Left lung (tissue), 14 donors: ENCODE measurements at places on chromosomes 12 and 14. TPM values are rescaled to one million over a fixed set of nuclear protein-coding genes. Genes with fewer than 3 reads are reported as not detected.

DNA sequence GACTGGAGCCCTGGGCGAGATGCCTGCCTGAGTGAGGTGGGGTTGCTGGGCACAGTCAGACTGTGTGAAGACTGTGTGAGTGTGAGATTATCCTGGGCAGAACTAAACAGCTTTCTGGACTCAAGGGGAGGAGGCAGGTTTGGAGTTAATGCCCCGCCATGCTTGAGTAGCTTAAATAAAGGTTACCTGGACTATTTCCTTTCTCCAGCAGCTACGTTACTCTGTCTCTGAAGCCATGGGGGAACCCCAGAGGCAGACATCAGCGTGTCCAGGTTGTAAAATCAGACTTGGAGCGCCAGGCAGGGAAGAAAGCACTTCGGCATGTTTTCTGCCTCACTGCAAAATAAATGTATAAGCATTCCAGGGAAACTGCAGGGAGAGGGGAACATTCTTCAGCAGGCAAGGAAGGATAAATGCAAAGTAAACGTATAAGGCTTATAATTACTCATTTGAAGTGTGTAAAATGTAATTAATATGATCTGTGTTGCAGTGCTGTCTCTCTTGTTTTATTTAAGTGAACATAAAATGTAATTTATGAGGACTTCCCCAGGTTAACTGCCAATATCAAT is 129.7 kb downstream of the CHST11 start:
- no peak for DNase-seq

DNA sequence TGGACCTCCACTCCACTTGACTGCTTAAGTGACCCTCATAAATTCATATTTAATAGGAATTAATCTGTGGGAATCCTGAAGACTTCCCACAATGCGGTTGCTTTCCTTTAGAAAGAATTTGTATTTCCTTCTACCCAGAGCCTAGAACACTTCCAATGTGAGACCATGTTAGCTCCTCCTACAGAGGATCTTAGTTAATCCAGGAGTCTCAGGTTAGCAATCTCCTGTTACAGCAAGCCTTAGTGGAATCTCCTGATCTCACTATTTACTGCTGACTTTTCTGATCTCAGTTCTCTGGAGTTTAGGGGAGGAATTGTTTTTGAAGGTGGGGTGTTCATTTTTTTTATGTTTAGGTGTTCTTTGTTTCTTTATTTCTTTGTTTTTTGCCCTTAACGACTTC is 186.0 kb downstream of the SLC25A21 start:
- no peak for DNase-seq

DNA sequence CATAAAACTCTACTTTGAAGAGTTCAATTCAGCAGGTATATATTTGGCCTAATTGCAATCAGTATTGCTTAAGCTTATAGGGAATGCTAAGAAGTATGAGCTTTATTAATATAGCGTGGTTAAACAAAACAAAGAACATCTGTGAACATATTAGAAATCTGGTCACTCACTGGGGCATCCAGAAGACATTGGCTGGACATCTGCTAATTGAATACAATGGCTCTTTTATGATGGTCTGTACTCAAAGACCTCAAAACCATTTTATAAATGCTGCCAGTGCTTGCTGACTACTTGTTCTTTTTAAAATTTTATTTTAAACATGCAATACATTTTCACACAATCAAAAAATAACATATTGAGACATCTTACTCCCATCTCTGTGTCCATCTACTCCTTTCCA is 173.0 kb downstream of the STXBP6 start:
- no peak for DNase-seq

The B4GALNT1 gene
- polyA plus RNA-seq = 1.3 TPM

- no peak for DNase-seq
These were observed 161.1 kb downstream of the PIWIL1 start for GRCh38 chr12:130498589-130499385.

GRCh38 chr12:55957106-55957859 is 8.6 kb downstream of the PMEL start:
- no peak for DNase-seq

DNA sequence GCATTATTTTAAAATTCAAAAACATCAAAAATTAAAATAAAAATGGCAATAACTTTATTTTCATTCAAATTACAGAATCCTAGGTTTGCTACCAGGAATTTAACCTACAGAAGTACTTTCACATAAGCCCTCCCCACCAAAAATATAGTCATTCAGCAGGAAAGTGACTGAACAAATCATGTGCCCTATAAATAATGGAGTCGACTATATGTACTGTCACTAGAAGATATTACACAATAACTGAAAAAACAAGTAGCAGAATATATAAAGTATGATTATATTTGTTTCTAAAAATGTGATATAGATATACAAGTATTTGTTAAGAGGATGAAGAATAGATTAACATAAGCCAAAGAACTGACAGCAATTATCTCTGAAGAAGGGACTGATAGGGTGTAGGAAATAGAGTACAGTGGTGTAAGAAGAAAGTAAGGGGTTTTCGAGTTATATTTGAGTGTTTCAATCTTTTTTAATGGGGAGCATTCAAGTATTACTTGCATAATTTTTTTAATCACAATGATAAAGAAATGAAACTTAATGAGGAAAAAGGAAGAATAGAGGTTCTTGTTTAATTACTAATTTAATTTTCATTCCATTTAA is 7.9 kb downstream of the C2CD5 start:
- DNase-seq = no peak
